ACHN (cell line): ENCODE measurements at places on chromosomes 7 and 10.

DNA sequence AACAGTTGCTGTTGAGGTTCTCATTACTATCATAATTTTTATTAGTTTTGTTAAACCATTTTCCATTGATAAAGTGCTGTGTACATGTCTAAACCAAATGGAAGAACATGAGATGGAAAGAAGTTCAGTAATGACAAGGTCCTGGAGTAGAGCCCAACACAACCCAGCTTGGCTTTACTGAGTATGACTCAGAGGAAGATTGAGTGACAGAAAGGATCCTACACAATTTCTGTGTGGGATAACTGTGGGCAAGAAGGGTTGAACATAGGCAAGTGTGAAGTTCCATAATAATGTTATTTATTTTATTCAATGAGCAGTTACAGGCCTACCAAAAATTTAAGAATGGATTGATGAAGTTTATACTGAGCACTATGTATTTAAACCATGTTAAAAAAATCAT lies 15.9 kb downstream of the PRKG1 start:
- DNase-seq, result no peak

GRCh38 chr7:6389728-6390127 lies 58.0 kb downstream of the DAGLB start:
- DNase-seq, result no peak

GRCh38 chr10:30868611-30869010 lies 163.1 kb downstream of the ZNF438 start:
- DNase-seq, result no peak

GRCh38 chr7:132221356-132221755 lies 354.9 kb downstream of the PLXNA4 start:
- DNase-seq, result no peak

DNA sequence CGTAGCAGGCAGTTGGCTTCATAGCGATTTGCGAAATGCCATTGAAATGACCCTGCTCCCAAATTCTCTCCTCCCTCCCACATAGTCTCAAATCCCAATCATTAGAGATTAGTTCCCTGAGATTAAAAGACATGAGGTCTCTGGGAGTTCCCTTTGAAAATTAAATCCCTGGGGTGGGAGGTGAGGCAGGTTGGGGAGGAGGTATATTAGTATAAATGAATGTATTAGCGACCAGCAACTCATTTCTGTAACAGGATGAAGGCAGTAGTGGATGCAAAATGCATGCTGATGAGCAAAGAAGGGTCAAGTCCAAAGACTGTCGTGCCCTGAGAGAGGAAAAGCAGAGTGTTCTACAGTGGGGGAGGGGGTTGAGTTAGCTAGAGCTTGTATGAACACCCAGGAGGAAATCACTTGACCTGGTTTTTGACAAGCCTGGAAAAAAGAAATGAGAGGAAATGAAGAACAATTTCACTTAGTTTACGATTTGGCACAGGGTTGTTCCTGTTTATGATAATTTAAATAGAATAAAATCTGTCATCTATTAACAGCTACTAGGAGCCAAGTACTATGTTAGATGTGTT lies 79.6 kb upstream of the MTPN start:
- no peak for DNase-seq

DNA sequence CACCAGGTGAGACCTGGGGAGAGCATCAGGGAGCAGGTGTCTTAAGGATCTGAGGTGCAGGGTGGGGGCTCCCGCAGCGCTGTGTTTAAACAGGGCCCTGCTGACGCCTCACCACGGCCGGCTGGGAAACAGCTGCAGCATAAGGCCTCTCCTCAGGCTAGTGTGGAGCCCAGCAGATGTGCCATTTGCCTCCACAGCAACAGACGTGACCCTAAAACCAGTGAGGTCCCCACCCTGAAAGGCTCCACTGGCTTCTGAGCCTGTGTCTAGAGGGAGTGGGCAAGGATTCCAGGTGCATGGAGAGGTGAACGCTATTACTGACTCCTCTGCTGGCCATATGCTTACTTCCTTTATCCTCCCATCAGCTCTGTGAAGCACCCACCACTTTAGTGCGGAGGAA lies 47.8 kb downstream of the SYPL1 start:
- no peak for DNase-seq

- peak; percentile 50 for DNase-seq
Observed at GRCh38 chr10:103592186-103593021, 98.9 kb downstream of the NEURL1 start.

- no peak for DNase-seq
Observed at GRCh38 chr10:45319702-45320101, 4.3 kb upstream of the OR13A1 start.

GRCh38 chr7:3206101-3206500 lies 95.0 kb upstream of the SDK1 start:
- no peak for DNase-seq

DNA sequence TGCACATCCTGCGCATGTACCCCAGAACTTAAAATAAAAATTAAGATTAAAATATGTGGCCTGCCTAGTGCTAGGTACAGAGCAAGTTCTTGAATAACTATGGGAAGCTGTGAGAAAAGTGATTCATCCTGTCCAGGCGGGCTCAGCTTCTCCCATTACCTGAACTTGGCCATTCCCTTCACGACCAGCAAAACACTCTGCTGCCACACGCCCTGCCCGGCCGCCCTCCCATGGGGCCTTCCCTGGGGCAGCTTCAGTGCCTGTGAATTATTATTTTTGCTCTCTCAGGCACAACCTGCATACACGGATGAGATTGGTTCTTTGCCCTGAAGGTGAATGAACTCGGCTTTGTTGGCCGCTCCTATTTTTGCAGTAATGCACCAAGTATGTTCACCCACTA lies 209.2 kb upstream of the SHH start:
- DNase-seq, result no peak

- DNase-seq, result no peak
Observed at GRCh38 chr10:16779384-16779915, 37.8 kb downstream of the RSU1 start.

- DNase-seq, result peak; percentile 95
Observed at GRCh38 chr10:110706690-110707098, 62.6 kb downstream of the RBM20 start.

DNA sequence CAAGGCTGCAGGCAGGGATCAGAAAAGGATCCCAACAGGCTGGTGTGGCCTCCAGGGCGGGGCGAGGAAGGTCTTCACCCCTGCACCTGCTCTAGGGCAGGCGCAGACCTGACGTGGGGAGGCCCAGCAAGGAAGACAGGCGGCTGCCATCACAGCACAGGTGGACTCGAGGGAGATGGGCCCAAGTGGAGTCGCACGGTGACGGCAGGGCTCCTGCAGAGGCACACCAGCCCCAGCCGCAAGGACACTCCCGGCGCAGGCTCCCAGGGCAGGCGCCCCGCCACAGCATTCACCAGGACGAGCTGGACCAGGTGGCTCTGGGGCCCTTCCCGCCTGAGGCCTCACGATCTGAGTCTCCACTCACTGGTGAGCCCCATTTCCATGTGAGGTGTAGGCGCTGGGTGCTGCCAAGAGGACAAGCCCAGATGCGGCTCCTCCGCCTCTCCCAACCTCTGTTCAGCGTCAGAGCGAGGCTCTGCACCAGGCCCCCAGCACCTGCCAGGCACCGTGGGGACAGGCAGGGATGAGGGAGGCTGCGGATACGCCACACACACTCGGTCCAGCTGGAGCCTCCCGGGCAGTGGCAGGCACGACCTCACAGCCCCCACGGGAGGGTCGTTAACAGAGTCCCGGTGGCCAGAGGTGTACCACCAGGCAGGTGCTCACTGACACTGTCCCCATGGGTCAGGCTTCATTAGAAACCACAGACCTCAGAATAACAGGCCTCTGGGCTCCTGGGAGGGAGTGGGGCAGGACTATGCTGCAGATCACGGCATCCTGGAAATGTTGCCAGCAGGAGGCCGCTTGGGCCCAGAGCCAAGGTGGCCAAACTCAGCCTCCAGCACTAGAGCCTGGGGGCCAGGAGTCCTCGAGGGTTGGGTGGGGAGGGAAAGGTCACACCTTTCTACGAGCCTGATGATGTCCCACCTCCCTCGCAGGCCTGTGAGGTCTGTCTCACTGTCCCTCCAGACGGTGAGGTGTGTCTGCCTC lies 111.6 kb downstream of the MAD1L1 start:
- DNase-seq, result no peak

GRCh38 chr10:66752714-66753113 lies 173.1 kb upstream of the LRRTM3 start:
- DNase-seq, result no peak

- DNase-seq, result no peak
Observed at GRCh38 chr10:129410688-129411392, 56.2 kb upstream of the MGMT start.

GRCh38 chr10:16967866-16968415 lies 150.7 kb upstream of the RSU1 start:
- peak; percentile 4 for DNase-seq

GRCh38 chr7:139798221-139798620 lies 20.4 kb upstream of the HIPK2 start:
- DNase-seq, result no peak

DNA sequence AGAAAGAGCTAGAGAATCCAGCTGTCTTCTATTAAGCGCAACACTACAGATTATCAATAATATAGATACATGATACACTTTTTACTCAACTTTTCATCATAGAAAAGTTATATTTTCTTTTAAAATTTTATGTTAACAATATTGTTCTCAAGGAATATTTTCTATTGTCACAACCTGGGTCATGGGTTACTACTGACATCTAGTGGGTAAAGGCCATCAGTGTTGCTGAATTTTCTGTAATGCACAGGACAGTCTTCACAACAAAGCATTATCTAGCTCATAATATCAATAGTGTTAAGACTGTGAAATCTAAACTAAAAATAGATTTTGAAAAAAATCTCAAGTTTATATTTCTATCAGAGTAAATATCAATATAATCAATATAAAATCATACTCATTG lies 209.8 kb downstream of the ZNF33B start:
- DNase-seq, result peak; percentile 9

GRCh38 chr7:121904120-121904519 lies 31.2 kb downstream of the PTPRZ1 start:
- no peak for DNase-seq

- DNase-seq, result no peak
Observed at GRCh38 chr7:155593461-155594162, 47.3 kb upstream of the CNPY1 start.

- DNase-seq, result no peak
Observed at GRCh38 chr7:39249635-39250152, 272.0 kb downstream of the POU6F2 start.

GRCh38 chr7:65307651-65308299 lies 65.9 kb upstream of the ZNF92 start:
- DNase-seq, result peak; percentile 65

DNA sequence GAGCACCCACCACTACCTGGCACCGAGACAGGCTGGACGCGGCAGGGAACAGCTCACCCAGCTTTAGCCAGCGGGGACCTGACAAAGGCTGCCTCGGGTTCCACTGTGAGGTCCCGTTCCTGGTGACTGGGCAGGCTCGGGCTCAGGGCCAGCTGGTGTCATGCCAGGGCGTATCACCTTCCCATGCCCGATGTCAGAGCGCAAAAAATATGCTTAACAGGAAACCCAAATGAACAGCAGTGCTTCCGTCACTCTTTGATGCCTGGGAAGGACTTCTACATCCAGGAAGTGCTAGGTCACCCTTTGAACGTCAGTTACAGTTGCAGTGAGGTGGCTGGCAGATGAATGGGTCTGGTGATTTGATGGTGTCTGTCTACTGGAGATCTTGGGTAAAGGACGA lies 106.0 kb downstream of the ADARB2 start:
- DNase-seq, result no peak

DNA sequence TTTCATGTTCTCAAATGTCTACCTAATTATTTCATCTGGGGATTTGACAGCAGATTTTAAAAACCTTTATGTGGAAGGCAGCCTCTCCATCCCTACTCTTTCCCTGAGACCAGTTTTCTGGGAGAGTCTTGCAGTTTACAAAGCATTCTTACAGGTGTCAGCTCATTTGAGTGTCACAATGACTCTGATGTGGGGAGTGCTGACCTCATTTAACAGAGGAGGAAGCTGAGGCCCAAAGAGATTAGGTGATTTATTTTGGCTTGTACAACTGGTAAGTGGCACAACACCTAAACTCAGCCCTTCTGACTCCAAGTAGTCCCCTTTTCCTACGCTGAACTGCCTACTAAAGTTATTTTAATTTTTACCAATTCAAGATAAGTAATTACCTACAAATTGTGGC lies 33.3 kb upstream of the MAT1A start:
- no peak for DNase-seq

GRCh38 chr7:1369916-1370657 lies 89.2 kb downstream of the MICALL2 start:
- DNase-seq, result no peak

DNA sequence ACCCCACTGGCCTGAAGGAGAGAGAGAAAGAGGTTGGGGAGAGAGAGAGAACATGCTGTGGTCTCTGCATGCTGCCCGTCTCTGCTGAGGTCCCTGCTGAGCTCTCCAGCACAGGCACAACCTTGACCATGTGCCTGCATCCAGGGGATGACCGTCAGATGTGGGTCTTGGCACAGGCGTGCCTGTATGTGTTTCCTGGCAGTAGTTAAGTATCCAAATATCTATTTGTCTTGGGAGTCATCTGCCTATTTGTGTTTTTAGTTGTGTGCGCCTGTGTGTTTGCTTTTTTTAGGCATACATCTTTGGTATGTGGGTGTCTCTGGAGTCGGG lies 1.9 kb upstream of the UNC5B start:
- DNase-seq, result no peak

DNA sequence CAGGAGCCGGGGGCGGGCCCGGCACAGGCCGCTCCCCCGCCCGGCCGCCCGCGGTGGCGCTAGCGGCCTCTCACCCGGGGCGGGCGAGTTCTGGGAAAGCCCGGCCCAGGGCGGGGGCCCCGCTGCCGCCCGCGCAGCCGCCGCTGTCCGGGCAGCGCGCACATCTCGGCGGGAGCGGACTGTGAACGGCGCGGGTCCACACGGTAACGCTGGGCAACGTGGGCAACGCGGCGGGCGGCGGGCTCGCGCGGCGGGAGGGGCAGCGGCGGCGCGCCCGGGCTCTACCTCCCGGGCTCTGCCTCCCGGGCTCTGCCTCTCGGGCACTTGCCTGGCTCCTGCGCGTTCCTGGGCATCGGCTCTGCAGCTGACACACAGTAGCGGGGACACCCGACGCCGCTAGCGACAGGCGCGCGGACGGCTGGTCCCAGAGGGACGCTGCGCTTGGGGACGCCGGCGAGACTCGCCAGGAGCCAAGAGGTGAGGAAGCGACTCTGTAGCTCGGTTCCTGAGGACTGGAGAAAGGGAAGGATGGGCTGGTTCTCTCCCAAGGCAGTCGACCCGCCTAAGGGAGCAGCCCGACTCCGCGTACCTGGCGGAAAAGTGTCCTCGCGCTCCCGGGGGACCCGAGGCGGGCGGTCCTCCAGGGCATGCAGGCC lies at the start of gene PLCE1:
TSS of gene PLCE1 (plus strand) at position 150 of the 656 bp plus-strand sequence. CDS start 37,116 bp downstream, outside the sequence.
- peak; percentile 75 for DNase-seq

DNA sequence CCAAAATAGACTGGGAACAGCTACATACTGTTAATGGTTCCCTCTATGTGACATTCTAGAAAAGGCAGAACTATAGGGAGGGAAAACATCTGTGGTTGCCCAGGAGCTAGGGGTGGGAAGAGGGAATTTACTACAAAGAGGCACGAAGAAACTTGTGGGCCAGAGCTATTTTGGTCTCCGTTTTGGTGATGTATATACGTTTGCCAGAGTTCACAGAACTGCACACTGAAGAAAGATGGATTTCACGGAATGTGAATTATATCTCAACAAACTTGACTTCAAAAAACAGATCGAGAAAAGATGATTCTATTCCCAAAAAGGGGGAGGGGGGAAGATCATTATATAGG lies 386 bp upstream of the AS3MT start:
- DNase-seq, result no peak

- DNase-seq, result no peak
Observed at GRCh38 chr10:132279873-132280645, 27.7 kb downstream of the STK32C start.
